Activated CD4-positive, alpha-beta T cell treated with anti-CD3 and anti-CD28 coated beads, Interleukin-2, amount 50 U/mL, for 16 hours (primary cell): ENCODE measurements at places on chromosomes 11 and 22.

GRCh38 chr11:121839781-121840180, 276.2 kb downstream of the BLID start:
- no peak for DNase-seq

DNA sequence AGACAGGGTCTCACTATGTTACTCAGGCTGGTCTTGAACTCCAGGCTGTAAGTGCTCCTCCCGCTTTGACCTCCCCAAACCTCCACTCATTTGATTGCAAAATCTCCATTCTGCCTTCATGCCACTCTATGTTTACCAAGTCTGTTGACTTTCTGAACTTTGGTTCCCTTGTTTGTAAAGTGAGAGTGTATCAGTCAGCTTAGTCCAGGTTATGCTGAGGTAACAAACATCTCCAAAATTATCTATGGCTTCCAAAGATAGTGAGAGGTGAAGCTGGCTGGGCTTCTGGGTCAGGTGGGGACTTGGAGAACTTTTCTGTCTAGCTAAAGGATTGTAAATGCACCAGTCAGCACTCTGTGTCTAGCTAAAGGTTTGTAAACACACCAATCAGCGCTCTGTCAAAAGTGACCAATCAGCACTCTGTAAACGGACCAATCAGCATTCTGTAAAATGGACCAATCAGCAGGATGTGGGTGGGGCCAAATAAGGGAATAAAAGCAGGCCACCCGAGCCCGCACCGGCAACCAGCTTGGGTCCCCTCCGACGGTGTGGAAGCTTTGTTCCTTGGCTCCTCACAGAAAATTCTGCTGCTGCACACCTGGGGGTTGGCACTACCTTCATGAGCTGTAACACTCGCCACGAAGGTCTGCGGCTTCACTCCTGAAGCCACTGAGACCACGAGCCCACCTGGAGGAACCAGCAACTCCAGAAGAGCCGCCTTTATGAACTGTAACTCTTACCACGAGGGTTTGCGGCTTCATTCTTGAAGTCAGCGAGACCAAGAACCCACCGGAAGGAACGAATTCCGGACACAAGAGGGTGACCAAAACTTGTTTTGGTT, 109.3 kb downstream of the MIAT start:
- no peak for DNase-seq

GRCh38 chr22:40635043-40635939, 1.2 kb downstream of the MRTFA start:
- DNase-seq, result no peak

DNA sequence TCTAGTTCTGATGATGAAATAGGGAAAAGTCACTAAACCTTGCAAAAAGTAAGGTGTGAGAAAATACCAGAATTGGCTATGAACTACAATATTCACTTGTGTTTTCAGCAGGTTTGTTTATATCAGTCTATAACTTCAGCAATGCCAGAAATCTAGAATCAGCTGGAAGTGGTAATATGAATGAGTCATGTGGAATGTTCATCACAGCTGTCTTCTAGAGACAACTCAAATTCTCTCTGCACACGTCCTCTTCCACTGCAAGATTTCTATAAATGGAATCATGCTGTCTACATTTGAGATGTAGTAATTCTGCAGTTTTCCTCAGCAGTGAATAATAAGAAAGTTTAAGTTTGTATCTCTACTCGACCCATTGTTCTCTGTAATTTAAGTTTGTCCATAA, 89.9 kb downstream of the OR4A15 start:
- no peak for DNase-seq

DNA sequence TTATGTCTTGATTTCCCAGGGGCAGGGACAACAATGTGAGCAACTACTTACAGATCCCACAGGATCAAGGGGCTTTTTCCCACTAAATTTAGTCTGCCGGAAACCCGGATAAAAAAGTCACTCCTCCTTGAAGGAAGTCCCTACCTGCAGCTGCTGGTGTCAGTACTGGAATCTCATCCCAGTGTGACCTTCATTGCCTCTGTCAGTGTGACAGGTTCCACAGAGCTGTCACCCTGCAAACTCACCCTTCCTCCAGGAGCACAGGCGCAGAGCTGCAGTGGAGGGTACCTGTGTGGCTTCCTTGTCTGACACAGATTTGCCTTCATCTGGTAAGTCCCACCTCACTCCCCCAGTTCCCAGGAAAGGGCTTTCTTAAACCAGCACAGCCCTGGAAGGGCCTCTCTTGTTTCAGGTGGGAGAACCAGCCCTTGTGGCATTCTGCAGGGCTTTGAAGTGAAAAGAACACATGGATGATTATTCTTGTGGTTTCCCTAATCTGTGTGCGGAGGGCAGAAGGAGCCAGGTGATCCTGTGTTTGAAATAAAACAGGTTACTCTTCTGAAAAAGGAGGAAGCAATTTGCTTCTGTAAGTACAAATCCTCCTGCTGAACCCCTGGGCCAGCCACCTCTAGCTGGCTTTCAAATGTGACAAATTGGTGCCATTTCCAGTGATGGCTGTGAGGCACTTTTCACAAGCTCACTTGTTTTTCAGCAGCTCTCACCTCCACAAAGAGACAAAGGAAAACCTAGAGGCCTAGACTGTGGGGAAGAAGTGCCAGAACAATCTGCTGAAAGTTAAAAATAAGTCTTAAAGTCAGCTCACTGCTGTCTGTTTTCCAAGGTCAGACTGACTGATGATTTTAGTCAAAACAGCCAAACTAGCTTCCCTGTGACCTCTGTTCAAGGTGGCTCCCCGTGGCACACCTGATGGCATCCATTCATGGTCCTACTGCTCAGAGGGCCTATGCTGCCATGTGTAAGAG, 9.2 kb upstream of the PRSS23 start:
- no peak for DNase-seq

- DNase-seq, result no peak
Measured at GRCh38 chr11:93935826-93936225, 85.3 kb upstream of the HEPHL1 start.

DNA sequence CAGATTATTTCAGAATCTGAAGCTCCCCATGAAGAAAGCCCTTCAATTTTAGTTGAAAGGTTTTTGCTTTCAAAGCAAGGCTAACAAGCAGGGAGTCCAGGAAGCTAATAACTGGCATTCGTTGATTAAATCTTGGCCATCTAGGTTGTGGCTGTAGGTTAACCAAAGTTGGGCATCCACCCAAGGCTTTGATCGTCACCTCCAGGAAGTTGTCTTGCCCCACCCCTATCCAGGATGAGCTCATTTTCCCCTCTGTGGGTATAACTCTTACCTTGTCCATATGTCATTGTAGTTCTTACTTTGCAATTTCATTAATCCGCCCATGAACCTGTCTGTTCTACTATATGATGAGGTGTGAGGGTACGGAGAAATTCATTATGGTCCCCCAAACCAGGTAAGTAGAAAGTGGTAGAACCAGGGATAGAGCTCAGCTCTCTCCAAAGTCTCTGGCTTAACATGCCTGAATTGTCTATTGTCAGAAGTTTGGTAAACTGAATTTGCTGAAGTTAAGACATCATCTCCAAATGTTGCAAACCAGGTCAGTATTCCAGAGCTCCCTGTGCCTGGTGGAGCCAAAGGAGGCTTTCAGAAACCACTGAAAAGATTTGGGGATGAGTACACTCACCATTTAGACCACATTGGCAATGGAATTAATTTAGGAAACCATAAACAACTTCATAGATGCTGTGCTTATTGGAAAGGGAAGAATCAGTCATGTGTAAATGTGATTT, 97.1 kb downstream of the CD44 start:
- DNase-seq, result peak; percentile 67

DNA sequence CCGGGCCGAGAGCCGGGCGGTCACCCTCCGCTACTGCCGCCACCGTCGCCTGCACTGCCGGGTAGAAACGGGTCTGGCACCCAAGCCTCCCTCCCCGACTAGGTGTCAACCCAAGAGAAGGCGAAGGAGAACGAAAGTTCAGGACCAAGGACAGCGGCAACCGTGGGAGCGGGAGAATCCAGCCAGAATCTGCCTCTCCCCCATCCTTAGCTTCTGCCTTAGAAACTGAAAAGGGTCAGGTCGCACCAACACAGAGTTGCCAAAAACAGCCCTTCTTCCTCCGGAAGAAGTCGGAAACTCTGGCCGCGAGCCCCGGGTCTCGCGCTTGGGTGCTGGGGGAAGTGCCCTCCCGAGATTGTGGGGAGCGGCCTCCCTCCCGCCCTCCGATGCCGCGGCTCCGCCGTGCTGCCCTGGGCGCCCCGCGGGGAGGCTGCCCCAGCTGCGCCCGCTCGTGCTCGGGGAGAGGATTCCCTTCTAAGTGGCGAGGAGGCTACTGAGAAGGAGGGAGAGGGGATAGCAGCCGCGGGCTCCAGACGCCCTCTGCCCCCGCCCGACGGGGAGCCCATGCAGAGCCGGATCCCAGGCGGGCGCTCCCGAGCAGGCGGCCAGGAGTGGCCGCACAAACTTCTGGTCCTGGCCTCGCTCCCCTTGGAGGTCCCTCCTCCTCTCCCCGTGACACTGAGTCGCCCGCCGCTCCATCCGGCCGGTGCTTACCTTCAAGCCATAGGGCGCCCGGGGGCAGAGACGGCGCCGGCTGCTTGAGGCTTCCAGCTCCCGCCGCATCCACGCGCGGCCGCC, 637 bp downstream of the DRD2 start:
- peak; percentile 47 for DNase-seq

DNA sequence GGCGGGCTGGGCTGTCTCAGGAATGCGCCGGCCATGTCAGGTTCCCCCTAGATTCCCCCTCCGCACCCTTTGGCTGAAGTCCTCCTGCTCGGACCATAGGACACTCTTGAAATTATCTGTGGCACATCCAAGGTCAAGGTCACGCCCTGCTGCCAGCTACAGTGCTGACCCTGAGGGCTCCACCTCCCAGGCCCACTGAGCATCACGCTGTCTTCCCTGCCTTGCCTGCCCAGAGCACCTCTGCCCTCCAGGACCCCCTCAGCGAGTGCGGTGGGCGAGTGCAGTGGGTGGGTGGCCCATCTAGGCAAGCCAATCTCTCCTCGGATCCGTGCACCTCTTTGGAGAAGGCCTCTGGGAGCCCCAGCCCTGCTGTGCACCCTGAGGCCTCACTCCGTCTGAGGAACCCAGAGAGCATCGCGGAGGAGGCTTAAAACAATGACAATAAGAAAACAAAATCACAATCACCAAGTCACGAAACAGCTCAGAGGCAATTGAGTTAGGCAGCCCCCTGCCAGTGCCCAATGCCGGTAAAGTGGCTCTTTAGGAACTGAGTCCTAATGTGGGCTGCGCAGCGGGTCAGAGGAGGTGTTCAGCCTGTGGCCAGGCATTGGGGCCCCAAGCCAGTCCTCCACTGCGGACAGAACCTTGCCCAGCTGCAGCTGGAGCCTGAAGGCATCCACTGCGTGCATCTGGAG, 26.5 kb upstream of the CCDC188 start:
- no peak for DNase-seq

DNA sequence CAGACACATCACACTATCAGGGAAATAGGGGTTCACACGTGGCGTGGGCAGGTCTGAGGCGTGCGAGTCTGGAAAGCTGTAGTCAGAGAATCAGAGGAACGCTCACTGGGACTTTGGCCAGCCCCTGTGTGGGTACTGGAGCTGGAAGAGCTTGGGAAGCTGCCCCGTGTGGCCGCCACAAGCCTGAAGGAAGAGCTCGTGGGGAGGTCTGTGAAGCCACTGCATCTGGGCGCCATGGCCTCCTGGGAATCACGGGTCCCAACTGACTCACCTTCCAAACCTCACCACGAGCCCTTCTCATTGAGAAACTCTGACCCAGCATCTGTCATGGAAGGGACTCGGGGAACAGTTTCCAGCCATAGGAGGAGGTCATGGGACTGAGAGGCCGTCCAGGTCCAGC, 5.9 kb upstream of the MRGPRF start:
- no peak for DNase-seq

GRCh38 chr11:126607776-126608541, 252.5 kb downstream of the ST3GAL4 start:
- no peak for DNase-seq

DNA sequence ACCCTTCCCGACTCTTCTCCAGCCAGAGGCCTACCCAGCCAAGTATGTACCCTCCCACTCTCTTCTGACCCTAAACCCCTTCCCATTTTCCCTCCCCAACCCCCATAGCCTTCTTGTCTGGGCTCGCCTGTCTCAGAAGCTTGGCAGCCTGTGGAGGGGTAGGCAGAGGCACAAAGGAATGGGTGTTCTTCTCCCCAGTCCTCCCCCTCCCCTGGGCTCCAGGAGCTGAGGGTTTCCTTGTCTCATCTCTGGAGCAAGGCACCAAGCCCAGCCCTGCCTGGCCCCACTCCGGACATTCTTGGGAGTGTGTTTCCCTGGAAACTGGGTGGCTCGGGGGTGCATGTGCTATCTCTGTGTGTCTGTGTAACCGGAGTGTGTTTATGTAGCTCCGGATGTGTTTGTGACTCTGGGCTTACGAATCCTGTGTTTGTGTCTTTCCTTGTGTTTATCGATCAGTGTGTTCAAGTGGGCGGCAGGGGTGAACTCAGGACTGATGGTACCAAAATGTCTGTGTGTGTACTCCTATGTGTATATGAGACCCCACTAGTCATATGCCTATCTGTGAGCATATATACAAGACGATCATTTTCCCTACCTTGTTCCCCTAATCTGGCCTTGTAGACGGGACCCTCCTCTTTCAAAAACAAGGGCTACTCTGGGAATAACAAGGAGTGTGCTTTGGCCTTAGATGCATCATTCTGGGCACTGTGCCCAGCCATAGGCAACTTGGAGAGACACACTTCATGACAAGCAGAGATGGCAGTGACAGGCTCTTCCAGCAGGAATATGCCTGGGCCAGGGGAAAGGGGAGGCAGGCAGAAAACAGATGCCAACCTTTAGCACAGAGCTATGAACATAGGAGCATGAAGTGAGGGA, 10.9 kb downstream of the PHLDB1 start:
- DNase-seq, result no peak

GRCh38 chr11:99069856-99070444, 49.2 kb downstream of the CNTN5 start:
- no peak for DNase-seq

- no peak for DNase-seq
Measured at GRCh38 chr11:126781942-126782341, 218.6 kb downstream of the KIRREL3 start.

DNA sequence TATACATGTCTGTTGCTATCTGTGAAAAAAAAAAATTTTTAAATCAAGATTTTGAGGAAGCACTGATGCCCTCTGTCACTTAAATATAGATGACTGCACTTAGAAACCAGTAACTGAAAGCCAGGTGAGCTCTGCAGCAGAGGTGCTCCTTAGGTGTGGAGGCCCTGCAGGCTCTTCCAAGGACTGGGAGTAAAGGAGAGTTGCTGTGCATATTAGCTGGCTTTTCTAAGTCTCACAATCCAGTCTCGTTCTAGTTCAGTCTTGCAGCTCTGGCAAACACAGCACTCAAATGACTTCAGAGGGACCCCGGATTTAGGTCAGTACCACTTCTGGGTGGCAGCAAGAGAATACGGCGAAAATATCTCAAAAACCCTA, 61.0 kb downstream of the LARGE2 start:
- DNase-seq, result no peak
